ENCODE measurements at places on chromosomes 6 and 20. TPM values are rescaled to one million over a fixed set of nuclear protein-coding genes. Genes with fewer than 3 reads are reported as not detected.

Gene PACSIN1
- total RNA-seq: 5.6 TPM

Gene SNAP91
- 0.26 TPM for total RNA-seq

Gene LST1
- total RNA-seq: 2.8 TPM

DNA sequence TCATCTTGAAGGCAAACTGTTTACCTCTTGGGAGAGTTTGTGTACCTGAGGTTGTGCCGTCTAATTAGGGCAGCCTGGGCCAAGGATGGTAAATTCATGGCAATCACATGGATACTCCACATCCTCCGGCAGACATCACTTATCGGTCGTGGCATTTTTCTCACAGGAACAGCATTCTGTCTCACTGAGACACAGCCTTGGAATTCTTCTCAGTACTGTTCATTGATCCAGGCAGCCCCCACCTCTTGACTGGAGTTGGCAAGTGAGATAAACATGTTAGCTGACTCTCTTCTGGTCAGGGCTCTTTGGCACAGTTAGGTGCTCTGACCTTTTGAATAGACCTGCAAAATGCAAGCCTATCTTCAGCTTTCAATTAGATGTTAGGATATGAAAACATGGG, 511.4 kb upstream of the FLRT3 start:
- DNase-seq: no peak

GRCh38 chr20:3000852-3001523, 42.4 kb upstream of the GNRH2 start:
- no peak for DNase-seq

DNA sequence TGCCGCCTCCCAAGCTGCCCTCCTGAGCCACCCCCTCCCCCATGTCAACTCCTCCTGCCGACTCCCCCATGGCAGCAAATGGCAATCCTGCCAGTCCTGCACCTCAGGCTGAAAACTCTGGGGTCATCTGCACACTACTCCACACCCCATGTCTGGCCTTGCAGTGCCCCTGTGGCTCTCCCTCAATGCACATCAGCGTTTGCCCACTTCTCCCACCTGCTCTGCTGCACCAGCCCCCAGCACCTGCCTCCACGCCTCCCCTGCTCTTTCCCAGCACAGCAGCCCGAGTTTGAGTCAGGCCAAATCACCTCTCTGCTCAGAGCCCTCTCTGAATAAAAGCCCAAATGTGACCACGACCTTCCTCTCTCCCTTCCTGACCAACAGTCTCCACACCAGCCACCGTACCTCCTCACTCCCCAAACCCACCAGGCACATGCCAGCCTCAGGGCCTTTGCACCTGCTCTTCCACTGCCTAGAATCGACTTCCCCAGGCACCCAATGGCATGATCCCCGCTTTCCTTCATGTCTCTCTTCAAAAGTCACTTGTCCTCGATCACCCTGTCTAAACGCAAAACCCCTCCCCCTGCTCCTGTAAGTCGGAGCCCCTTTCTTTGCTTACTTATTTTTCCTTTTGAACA, 4.3 kb downstream of the PXDC1 start:
- no peak for DNase-seq

- DNase-seq: no peak
Measured at GRCh38 chr6:119658917-119659316, 309.4 kb upstream of the MAN1A1 start.
